ENCODE measurements at places on chromosomes 1 and 21.

GRCh38 chr1:229822026-229822425 lies 196.0 kb downstream of the URB2 start:
- no peak for DNase-seq

GRCh38 chr21:43779660-43780059 lies 3.6 kb upstream of the CSTB start:
- DNase-seq, result no peak

- no peak for DNase-seq
Observed at GRCh38 chr1:177464686-177465085, 293.9 kb downstream of the BRINP2 start.

DNA sequence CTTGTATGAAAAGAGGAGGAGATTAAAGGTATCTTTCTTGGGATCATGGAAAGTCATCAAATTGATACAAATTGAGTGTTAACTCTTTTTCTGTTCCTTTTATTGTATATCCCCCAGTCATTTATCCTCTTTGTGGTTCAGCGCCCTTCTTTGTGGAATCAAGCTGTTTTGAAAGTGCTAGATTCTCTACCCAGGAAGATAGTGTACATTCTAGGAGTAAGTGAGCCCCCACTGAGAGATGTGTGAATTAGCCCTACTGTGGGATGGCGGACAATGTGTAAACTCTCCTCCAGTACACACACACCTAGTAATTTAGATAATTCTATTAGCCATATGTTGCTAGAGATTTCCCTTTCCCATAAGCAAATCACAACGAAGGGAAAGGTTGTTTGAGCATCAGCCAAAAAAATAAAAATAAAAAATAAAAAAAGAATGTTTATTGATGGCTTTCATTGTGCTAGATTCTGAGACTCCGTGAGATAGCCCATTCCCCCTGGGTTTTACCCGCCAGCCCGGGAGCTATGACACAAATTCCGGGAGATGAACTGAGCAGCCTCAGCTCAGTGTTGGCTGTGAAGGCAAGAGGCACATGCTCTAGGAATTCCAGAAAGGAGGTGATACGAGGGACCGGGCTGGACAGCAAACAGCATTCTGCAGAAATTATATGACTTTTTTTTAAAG lies 378.4 kb upstream of the RUNX1 start:
- DNase-seq, result no peak

DNA sequence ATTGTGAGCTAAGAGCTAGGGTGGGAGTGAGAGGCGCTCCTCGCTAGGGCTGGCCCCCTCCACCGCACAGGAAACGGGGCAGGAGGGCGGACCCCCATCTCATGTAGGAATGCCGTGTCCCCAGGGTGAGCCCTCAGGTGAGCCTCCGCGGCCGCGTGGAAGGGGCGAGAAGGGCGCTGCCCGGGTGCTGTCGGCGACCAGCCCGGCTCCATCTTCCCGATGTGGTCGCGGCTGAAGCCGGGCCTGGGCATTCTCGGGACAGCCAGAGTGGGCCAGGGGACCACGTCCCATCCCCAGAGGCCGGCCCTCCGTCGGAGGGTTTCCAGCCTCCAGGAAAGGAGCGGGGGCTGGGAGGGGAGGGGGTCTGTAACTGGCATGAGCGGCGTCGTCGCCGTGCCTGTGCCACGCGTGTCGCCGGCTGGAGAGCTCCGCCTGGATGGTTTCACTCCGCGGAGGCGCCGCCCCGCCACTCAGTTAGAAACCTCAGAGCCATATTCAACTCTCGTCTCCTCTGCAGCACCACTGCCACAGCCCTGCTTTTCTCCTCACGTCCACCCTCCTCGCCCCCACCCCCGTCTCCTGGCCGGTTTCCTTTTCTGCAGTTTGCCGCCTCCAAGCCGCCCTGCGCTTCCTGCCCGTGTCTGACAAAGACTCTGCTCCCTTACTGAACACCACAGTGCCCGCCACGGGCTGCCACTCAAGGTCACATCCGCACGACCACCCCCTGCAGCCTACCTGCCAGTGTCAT lies at the start of gene TMEM269:
Gene TMEM269 (plus strand): TSS at position 46 of the 748 bp plus-strand sequence. CDS start 4,903 bp downstream, outside the sequence.
- DNase-seq, result no peak

- DNase-seq, result no peak
Observed at GRCh38 chr1:185636848-185637247, 97.3 kb upstream of the HMCN1 start.

GRCh38 chr21:21851657-21852056 lies 853.4 kb downstream of the NCAM2 start:
- no peak for DNase-seq

DNA sequence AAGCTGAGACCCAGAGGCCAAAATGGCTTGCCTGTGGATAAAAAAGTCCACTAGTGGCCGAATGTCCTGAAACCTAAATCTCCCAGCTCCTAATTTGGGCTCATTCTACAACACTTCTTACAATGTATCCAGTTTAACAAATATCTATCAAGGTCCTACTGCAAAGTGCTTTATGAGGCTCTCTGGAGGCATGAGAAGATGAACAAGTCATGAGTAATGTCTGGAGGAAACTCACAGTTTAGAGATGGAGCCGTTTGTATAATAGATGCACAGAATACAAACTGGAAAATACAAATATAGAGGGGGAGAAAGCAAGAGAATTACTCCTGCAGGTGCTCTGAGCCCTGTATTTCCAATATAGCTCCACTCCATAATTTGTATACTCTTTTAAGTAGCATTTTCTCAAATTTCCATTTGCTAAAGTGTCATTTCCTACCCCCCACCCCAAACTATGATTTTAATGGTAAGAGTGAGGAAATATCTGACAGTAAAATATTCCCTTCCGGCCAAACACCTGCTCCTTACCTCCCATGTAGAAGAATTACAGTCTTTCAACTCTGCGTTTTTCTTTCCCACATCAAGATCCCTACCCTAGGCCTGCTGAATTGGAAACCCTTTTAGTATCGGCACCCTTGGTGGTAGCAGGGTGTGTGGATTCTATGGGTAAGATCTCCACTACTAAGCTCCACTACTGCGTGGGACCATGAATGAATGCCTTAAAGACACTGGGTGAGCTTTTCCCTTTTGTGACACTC lies 3.3 kb upstream of the ADAMTS5 start:
- DNase-seq, result no peak

DNA sequence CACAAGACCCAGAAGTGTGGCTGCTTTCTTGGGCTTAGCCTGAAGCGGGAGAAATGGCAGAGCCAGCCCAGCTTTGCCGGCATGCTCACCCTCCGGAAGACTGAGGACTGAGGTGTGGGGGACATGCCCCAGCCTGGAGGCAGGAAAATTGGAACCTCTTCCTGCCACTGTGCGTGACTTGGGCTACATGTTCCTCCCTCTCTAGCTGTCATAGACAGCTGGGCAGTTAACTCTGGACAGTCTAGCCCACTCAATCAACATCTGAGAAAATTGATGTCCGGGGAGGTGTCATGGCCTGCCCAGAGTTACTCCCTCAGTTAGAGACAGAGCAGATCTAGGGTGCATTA lies 59.7 kb downstream of the UBE2T start:
- DNase-seq, result no peak

DNA sequence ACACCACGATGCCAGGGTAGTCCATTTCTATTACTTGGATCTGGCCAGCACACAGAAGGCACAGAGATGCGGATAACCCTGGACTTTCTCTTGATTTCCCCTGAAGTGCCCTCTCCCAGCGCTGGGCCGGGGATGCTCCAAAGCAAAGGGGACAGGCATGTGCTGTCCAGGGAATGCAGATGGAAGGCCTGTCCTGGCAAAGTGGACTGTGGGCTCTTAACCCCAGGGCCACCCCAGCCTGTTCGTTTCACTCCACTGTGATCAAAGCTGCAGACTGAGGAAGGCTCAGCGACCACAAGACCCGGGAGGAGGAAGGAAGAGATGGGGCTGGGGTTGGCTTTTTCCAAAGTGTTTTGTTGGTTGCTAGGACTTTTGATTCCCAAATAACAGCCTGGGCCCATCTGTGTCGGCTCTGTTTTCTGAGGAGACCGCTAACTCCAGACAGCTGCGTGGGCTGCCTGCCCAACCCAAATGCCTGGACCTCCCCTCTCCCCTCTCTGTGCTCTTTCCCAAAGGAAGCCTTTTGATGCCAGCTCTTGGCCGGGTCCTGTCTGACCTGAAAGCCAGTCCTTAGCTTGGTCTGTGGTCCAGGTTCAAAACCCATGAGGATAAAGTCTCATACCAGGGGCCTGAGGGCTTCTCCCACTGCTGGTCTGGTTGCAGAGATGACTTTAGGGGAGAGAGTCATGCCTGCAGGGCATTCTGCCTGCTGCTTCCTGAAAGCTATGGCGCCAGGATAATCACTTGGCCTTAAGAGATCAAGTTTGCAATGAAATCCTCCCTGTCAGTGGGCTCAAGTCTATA lies 119.6 kb upstream of the CD34 start:
- no peak for DNase-seq

GRCh38 chr1:205028924-205029323 lies 14.1 kb upstream of the CNTN2 start:
- DNase-seq, result no peak

GRCh38 chr21:32698971-32699693 lies 28.7 kb downstream of the SYNJ1 start:
- DNase-seq, result no peak

DNA sequence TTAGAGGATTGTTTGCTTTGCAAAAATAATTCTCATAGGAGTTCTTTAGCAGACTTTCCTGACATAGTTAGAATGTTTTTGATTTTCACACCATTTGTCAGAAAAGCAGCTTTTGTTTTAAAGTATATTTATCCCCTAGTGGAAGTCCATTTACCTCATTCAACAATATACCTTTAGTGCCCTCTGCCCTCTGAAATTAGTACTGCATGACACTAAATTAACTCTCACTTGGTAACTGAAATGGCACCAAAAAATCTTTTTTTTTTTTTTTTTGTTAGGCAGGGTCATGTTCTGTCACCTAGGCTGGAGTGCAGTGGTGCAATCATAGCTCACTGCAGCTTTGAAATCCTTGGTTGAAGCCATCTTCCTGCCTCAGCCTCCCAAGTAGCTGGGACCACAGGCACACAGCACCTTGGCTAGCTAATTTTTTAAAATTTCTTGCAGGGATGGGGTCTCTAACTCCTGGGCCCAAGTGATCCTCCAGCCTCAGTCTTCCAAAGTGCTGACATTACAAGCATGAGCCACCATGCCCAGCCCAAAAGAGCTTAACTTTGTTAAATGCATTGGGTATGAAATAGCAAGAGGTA lies 13.6 kb downstream of the LRRC42 start:
- DNase-seq, result no peak

DNA sequence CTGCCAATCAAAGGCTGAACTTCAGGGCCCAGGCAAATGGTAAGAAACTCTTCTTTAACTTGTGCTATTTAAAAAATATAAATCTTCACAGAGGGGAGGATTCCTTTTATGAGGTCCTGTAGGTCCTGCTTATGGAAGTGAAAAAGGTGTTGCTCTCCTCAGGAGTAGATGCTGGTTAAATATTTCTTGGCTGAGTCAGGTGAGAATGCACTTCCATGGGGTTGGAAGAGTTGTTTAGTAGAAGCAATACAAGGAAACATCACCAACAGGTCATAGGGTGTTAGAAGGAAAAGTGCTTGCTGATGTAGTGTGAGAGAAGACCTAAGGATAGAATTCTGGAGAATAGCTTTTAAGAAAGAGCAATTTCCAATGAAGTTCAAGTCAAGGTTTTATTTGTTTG lies 42.2 kb upstream of the ATP1A1 start:
- no peak for DNase-seq

GRCh38 chr1:172142324-172142723 lies 278.2 kb upstream of the C1orf105 start:
- DNase-seq, result no peak

GRCh38 chr1:160657250-160657781 lies 10.5 kb upstream of the SLAMF1 start:
- DNase-seq, result no peak

DNA sequence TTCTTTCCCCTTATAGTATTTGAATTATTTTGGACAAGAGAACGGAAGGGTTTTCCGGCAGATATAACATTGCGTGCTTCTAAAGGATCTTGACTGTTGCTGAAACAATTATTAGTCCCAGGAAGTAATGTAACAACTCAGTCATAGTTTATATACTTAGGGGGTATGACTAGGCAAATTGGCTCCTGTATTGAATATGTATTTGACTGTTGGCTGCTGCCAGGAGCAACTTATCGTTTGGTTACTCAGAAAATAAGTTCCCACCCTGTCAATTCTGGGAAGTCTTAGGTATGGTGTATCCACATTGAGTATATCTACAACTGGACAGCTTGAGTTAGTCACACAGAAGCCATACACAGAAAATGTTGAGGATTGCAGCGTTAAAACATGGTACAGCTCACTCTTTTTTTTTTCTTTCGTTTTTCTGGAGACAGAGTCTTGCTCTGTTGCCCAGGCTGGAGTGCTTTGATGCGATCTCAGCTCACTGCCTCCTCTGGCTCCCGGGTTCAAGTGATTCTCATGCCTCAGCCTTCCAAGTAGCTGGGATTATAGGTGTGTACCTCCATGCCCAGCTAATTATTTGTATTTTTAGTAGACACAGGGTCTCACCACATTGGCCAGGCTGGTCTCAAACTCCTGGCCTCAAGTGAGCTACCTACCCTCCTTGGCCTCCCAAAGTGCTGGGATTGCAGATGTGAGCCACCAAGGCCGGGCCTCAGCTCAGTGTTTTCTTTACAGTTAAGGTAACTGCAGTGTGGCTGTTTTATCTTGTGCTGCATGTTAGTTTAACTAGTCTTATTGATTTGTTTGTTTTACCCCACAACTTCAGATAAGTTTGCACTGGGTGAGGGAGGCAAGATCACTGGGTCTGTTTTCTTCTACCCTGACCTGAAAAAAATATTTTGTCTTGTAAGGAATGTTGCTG lies 10.2 kb downstream of the SMAP2 start:
- no peak for DNase-seq

GRCh38 chr1:101000131-101000873 lies 25.3 kb downstream of the DPH5 start:
- DNase-seq, result no peak

DNA sequence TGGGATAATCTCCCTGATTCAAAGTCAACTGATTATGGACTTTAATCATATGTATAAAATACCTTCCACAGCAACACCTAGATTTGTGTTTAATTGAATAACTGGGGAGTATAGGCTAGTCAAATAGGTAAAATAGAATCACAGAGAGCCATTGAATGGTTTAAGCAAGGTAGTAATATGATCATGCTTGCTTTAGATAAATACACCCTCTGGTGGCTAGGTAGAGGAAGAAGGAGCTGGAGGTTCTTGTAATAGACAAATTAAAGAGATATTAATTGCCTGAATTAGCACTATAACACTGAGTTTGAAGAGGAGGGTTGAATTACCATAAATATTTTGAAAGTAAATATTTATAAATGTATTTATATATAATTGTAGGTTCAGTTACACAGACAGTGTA lies 40.3 kb downstream of the DIRAS3 start:
- DNase-seq, result no peak

GRCh38 chr1:204760350-204760749 lies 74.8 kb upstream of the LRRN2 start:
- DNase-seq, result no peak

GRCh38 chr1:66750577-66750976 lies 1.7 kb upstream of the DYNLT5 start:
- no peak for DNase-seq

DNA sequence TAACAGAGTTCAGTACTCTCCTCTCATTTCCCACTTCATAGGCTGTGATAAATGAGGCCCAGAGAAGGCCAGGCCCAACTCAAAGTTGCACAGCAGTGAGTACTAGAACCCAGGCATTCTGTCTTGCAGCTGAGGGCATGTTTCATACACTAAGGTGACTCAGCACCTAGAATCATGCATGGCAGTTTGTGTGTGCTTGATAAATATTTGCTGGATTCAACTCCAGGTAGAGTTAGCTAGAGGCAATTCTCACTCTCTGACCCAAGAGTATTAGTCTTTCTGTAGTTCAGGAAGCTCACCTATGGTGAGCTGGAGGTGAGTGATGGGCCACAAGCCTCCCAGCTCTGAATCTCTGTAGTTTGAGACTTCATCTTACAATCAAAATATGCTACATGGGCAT lies 10.7 kb downstream of the NKAIN1 start:
- DNase-seq, result no peak

Data from esophagus squamous epithelium (tissue), 5 donors.